ENCODE measurements at places on chromosomes 7 and 10.

DNA sequence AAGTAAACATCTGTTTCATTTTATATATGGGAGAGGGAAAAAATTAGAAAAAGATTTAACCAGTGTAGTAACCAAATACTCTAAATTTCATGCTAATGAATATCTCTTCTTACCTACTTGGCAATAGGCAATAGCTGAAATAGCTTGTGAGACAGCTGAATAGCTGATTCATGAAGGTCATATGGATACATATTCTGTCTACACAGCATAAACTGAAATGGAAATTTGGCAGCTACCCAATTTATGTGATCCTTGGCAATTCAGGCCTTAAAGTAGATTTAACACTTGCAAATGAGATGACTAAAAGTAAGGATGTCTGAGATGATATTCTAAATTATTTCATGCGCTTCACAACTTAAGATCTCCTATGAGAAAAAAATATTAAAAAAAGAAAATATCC, 261.2 kb upstream of the SEMA3A start:
- peak; percentile 13 for DNase-seq

DNA sequence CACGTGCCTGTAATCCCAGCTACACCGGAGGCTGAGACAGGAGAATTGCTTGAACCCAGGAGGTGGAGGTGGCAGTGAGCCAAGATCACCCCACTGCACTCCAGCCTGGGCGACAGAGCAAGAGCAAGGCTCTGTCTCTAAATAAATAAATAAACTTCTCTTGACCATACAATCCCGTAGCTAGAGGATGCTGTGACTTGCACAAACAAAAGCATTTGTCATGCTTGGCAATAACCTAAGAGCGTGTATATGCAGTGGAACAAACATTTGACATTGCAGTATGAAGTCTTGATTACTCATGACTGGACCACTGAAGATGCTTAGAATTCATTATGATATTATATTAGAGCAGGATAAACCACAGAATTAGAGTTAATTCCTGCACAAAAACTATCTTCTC, 1.4 kb upstream of the C7orf57 start:
- DNase-seq = no peak

DNA sequence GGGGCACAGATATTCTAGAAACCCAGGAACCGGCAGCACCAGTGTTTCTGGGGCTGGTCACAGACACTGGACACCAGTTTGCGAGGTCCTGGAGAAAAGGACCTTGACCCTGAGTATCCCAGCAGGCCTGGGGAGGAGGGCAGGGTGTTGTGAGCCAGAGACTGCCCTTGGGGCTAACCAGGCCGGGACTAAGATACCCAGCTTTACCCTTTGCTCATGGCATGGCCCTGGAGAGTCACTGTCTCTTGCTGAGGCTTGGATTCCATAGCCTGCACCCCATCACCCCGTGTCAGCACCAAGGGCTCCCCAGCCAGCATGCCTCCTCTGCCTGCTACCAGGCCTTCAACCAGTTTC, 124.4 kb downstream of the COL26A1 start:
- DNase-seq = no peak

- DNase-seq = no peak
Observed at GRCh38 chr7:51591223-51591622, 274.6 kb upstream of the COBL start.

- no peak for DNase-seq
Observed at GRCh38 chr10:125233726-125234125, 73.4 kb upstream of the CTBP2 start.
